ENCODE measurements at places on chromosomes 1 and 21.
A peak's percentile ranks its signal among the peaks of the same experiment; 100 is the strongest.

DNA sequence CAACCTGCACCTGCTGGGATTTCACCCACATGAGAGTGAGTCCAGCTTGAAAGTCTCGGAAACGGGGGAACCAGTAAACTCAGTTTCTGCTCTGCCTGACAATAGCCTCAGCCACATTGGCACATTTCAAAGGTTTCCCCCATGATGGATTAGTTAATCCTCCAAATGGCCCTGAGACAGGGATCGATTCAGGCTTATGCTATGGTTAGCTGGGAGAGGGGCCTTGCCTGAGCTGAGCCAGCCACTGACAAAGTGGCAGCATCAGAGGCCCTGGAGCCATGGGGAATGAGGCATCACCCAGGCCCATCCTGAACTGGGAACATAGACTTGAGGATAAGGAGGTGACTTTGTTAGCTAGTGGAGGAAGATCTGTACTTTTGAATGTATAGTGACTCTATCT lies 2.9 kb upstream of the CLSTN1 start:
- ATAC-seq = no peak

- no peak for ATAC-seq
Measured at GRCh38 chr1:32199717-32200072, 700 bp upstream of the CCDC28B start.

GRCh38 chr1:167231873-167232450 lies 11.3 kb downstream of the POU2F1 start:
- no peak for ATAC-seq

- no peak for ATAC-seq
Measured at GRCh38 chr1:71667216-71667615, 586.4 kb upstream of the ZRANB2 start.

DNA sequence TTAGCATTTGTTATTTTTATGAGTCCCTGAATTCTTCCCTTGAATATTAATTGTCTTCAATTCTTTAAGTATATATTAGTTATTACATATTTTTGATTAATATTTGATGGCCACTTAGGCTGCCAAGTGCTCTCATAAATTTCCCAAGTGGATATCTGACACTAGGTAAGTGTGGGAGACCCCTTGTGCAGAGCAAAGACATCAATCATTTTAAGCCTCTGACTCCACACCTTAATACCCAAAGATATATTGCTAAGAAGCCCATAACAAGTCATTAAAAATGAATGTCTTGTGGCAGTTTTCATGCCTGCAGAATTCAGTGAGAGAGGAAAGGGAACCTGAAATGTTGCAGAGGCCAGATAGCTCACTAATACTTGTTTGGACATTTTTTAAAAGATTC lies 58.4 kb upstream of the PROX1 start:
- no peak for ATAC-seq

DNA sequence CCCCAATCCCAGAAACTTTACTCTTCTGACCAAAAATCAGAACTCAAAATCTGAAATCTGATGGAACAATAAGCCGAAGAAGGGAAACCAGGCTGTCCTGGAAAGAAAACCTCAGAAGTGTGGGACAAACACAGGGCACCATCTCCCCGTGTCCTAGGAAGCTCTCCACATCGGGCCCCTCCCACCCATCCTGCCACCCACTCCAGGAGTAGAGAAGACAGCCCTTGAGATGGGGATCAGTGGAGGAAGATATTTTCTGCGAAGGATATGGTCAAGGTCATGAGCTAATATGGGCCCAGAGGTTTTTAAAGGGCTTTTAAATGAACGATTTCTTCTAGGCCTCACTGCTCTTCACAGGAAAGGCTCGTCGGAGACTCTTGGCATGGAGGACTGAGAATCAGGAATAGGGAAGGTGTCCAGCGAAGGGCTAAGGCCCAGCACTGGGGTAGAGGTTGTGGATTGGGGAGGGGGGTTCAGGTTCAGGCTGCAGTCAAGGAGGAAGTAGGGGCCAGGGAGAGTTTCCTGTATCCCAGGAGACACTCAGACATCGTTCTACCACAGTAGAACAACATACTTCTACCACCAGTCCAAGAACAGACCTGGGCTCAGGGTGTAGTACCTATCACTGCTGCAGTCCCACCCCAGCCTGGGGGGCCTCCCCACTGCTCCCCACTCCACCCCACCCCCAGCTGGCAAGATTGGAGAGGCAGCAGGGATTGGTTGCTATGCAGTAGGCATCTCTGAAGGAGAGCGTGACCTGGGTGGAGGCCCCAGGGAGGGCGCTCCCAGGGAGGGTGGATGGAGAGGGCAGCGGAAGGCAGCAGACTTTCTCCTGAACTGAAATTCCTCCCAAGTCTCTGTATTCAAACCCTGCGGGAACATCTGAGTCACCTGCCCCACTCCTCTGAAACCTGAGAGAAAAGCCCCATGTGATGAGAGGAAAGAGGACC lies 1.2 kb upstream of the S100A5 start:
- no peak for ATAC-seq

GRCh38 chr1:170533298-170533697 lies 1.3 kb downstream of the GORAB start:
- ATAC-seq = no peak

GRCh38 chr1:5577255-5578040 lies 414.8 kb downstream of the NPHP4 start:
- no peak for ATAC-seq

DNA sequence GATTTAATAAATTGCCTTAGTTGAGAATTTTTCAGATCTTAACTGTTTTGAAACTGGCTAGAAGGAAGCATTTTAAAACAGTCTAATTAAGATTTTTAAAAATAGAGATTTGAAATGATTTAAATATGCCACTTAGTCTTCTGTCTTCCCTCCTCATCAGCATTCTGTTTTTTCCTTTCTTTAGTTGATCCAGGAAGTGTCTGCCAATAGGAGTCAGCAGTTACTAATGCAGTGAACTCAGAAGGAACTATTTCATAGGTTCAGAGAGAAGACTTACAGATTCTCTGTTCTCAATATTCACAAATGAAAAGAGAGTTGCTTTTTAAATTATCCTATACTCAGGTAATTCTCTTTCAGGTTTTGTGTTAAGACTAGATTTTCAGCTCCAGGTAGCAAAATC lies 84.5 kb downstream of the RPS6KC1 start:
- ATAC-seq = no peak

DNA sequence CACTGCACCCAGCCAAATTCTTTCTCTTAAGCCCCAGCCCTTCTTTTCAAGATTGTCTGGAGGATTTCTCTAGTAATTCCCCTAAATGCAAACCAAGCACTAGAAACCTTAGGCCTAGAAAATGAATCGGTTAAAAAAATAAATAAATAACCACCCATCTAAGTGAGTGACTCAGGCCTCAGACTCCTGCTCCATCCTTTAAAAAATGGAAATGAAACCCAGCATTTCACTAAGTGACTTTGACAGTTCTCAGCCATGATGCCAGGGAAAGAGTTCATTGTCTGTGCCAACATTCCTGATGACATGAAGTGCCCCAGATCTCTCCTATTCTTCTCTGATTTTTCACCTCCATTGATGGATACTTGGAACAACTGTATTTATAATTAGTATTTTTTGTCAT lies 415.2 kb upstream of the DAB1 start:
- no peak for ATAC-seq

DNA sequence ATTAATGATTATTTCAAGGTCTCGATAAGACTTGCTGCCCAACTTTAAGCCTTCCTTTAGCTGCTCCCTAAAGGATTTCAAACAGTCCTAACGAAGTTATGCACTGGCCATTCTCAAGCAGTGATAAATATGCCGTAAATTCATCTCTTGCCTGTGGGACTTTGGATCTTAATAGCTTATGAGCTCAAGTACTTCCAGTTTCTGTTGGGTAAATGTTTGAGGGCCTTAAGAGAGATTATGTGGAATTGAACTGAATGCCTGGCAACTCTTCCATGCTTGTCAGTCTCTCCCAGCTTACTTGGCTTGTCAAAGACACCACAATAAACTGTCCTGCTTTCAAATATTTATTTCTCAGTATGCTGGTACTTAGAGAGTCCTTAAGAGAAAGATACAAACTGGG lies 3.5 kb upstream of the OR10J4 start:
- ATAC-seq = no peak

- no peak for ATAC-seq
Measured at GRCh38 chr1:198849093-198849492, 210.3 kb downstream of the PTPRC start.

DNA sequence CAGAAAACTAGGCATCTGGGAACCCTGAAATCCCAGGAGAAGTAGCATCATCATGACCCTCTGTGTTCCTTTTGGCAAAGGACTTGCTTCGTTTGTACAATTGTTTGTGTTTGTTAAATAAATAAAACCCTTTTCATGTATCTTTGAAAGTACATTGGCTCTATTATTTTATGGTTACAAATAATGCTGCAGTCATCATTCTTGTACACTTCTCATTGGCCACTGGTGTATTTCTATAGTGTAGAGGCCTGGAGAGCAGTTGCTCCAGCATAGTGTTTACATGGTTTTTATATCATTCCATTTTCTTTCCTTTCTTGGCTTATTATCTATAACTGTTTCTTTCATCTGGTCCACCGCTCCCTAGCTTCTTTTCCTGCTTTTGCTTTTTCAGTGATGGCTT lies 253.3 kb downstream of the FAM72C start:
- no peak for ATAC-seq

- no peak for ATAC-seq
Measured at GRCh38 chr1:211017075-211017718, 116.8 kb downstream of the KCNH1 start.

DNA sequence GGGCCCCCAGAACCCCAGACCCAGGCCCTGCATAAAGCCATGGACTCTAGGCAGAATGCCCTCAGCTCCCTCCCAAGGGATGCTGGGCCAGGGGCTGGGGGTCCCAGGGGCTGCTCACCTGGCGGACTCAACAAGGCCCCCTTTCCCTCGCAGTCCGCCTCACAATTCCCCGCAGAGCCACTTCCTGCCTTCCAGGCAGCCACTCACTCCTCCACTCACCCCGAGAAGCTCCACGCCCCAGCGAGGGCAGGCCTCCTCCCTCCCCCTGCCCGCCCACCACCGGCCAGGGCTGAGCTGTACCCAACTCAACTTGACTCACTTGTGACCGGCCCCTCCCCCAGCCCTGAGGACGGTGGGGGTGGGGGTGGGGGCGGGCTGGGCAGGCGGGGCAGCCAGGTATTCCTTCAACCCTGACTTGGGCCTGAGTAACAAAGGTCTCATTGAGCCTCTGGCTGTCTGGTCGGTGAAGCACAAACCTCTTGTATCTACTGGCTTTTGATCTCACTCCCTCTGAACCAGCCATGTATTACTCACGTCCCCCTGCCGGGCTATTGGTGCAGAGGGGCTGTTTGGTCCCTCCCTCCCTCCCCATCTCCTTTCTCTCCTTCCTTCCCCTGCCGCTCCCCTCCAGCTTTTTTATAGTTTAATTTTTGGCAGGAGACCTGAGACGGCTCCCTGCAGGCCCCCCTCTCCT lies 5.9 kb downstream of the BLACAT1 start:
- peak; percentile 91 for ATAC-seq

GRCh38 chr21:38804789-38805327 lies 871 bp upstream of the ETS2 start:
- peak; percentile 30 for ATAC-seq

GRCh38 chr1:3074297-3074741 lies 5.3 kb downstream of the PRDM16 start:
- ATAC-seq = no peak

DNA sequence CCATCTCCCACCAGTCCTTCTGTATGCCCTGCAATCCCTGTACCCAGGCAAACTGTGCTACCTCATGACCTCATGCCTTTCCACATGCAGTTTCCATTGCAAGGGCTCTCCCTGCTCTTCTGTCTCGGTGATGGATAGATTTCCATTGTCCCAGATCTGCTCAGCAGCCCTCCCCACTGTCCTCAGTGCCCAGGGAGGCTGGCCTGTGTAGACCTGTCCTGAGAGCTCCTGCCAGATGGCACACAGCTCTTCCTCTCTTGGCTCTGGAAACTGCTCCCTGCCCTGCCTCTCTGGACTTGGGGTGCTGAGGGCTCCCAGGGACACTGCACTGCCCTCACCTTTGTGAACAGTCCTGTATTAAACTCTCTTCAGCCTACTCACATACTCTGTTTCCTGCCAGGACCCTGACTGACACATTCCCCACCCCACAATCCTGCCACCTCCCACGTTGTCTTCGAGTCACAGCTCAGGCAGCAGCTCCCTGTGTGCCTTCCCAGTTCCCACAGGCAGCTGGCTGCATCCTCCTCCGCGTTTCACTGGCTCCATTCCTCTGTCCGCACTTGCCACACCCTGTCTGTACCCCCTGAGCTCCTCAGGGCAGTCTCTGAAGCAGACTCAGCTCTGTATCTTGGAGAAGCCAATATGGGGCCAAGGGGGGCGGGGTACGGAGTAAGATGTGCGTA lies 57.0 kb downstream of the SPATA46 start:
- peak; percentile 85 for ATAC-seq

DNA sequence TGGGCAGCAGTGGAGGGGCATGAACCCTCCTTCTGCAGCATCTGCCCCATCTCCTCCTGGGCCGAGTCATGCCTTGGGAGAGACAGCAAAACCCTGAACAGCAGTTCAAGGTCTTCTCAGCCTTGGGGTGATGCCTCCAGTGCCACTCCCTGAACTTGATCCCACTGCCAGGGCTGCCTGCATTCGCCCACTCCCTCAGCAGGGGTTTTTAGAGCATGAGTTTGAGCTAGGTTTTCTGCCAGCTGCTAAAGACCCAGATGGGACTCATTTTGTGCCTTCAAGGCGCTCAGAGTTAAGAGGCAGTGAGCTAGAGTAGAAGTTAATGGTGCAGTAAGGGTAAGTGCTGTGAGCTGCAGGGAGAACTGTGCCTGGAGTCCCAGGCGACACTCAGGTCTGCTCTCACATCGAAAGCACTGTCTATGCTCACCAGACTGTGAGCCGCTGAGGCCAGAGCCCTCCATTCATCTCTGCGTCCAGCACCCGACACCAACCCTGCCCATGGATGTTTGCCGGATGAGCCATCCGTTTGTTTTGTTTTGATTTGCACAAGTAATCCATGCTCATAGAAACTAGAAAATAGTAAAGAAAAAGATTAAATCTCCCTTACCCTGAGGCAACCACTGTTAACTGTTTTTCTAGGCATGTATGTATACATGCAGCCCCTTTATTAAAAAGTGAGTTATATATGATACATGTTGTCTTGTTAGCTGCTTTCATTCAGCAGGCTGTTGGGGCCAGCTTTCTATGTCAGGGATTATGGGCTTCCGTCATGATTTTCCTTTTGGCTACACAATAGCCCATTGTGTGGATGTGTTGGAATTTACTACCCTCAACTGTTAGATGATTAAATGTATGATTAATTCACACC lies 67.8 kb downstream of the VPS26C start:
- ATAC-seq = peak; percentile 39

DNA sequence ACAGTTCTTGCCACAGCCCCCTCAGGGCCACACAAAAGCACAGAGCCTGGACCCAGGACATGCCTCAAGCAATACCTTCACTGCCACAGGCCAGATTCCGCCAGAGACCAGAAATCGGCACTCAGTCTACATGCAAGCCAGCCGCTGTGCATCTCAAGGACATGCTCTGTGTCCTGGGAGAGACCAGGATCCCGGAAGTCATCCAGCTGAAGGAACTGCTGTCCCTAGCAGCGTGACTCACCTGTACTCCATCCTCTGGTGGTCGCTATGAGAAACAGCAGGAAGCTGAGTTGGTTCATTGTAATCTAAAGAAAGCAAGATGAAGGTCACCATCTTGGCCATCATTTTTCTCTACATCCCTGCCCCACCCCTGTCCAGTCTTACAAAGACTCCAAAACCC lies 401 bp downstream of the ITLN1 start:
- no peak for ATAC-seq

- ATAC-seq = no peak
Measured at GRCh38 chr1:246782120-246782900, 58.1 kb downstream of the SCCPDH start.

GRCh38 chr1:207805841-207806421 lies 54.1 kb downstream of the CD46 start:
- ATAC-seq = peak; percentile 88

GRCh38 chr1:86377341-86377740 lies 18.8 kb downstream of the ODF2L start:
- no peak for ATAC-seq

Measured in esophagus mucosa (tissue), 1 donor.